ENCODE measurements at places on chromosomes 5 and 9.

- peak; percentile 61 for DNase-seq
Measured at GRCh38 chr9:133763272-133764183, 25.4 kb upstream of the SARDH start.

DNA sequence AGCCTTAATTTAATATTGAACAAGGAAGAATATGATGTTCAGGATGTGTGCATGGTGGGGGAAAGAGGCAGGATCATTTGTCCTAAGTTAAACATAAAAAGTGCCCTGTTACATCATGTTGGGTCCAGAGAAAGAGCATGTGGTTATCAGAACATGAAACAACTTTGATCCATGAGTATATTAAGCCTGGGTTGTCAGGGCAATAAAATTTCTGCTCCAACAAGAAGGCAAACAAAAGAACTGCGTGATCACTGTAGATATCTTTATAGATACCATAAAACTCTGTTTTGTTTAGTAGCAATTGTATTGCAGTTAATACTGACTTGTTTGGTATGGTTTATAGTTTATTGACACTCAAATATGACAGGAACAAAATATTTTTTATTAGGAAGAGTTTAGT lies 35.2 kb downstream of the PCA3 start:
- no peak for DNase-seq

DNA sequence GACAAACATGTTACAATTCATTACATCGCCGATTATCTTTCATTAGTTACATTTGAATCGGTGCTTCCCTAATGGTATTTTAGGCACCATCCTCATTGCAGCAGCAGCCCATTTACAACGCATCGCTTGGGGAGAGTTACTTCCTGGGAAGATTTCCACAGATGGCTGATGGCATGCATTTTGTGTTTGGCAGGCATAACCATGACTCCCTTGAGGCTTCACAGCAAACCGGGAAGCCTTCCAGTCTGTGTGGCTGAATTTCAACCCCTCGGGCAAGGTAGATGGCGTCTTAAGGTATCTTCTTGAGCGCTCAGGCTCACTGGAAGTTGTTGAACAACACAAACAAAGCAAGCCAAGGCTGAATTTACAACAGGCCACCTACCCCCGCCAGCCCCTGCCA lies 1.6 kb upstream of the DNAH5 start:
- no peak for DNase-seq

GRCh38 chr9:114454652-114455051 lies 50.6 kb downstream of the WHRN start:
- no peak for DNase-seq

- no peak for DNase-seq
Measured at GRCh38 chr9:121779381-121780117, 128.1 kb downstream of the DAB2IP start.

DNA sequence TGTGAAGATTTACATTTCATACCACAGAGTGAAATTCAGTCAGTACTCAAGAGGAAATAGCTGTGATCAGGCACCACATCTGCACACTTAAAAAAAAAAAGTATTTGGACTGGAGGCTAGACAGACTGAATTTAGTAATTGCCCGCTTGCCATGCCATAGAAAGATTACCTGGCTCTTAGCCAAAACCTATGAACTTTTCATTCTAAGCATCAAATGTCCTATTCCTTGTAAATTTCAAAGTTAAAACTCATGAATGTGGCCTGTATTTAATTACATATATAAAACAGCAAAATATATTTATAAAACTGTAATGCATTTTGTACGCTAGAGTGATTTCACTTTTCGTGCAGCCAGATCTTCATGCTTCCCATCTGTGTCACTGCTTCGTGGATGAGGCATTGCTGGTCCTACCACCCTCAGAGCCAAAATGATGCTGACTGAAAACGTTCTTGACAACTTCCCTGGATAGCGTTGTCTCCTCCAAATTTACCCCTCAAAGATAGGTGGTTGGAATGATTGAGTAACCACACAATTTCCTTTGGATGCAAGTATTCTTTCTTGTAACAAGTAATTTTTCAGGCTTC lies 447.9 kb upstream of the SGCD start:
- DNase-seq = no peak

DNA sequence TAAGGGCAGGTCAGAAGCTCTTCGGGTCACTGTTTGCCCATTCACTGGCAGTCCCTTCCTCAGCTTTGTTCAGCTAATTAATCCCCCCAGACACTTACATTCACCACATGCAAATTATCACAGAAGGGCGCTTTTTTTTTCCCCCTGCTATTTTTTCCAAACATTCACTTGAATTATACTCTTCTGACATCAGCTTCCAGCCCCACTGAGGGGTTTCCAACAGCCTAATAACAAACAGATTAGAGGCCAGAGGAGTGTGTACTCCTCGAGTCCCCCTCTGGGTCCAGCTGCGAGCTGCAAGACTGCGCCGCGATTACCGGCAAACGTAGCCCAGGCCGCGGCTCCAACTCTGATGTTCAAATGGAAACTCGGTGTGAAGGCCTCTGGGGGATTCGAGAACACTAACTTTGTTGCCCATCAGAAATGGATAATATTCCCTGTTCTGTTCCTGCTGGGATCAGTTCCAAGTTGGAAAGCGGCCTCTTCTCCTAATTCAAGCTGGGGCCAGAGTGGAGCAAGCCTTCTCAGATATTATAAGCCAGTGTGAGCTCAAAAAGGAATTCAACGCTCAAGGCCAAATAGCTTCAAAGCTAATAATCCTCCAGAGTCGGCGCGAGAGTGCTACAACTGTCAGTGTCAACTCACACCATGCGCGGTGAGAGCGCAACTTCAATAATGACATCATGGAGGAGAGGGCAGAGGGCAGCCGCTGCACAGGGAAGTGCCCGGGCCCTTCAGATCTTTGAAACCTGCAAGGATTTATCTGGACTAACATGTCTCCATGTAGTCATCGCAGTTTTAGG lies 560.8 kb downstream of the BNC2 start:
- DNase-seq = peak; percentile 80

DNA sequence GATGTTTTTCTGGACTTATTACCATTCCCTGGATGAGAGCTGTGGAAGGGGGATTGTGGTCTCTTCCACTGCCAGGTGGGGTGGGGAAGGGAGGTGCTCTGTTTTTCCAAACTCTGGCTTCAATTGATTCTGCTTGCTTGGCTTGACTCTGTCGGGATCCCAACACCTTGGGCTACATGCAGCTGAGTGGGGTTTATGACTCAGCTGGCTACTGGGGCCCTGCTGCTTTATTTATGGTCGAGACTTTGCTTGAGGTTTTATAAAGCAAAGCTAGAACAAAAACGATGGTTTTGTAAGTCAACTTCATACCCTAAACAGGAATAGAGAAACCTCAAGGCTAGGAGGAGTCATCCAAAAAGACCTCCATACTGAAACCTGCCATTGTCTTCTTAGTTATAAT lies 76.3 kb downstream of the AOPEP start:
- DNase-seq = no peak

DNA sequence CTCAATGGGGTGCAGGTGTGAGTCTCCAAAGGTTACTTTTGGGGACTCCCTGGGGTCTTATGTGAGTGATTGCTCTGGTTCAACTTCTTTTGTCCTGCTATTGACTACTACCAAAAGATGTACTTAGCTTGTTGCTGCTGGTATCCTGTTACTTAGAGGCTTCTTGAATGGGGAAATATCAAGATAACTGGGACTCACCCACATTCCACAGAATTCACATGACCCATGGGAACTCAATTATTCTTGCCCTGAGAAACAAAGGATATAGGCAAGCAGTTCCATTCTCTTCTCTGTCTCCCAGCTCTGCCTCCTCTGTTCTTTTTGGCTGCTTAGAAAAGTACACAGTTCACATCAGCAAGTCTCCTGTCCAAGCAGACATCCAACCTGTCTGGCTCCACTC lies 105.9 kb downstream of the UNC13B start:
- DNase-seq = no peak

DNA sequence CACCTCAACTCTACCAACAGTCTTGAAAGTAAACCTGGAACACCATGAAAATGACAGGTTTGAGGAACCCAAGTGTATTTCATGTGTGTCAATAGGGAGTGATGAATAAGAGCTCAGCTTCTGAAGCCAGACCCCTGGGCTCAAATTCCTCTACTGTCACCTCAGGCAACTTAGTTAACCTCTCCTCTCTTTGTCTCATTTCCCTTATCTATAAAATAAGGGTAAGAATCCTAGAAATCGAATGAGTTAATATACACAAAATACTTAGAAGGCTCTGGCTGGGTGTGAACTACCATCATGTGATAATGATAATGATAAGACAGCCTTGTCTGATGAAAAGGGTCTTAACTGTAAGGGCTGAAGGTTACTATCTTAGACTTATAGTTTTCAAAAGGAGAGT lies 66.3 kb downstream of the PIP5K1B start:
- no peak for DNase-seq

- DNase-seq = peak; percentile 57
Measured at GRCh38 chr5:31944684-31945445, 229.3 kb downstream of the GOLPH3 start.

- DNase-seq = no peak
Measured at GRCh38 chr9:134758949-134759607, 117.5 kb downstream of the COL5A1 start.

DNA sequence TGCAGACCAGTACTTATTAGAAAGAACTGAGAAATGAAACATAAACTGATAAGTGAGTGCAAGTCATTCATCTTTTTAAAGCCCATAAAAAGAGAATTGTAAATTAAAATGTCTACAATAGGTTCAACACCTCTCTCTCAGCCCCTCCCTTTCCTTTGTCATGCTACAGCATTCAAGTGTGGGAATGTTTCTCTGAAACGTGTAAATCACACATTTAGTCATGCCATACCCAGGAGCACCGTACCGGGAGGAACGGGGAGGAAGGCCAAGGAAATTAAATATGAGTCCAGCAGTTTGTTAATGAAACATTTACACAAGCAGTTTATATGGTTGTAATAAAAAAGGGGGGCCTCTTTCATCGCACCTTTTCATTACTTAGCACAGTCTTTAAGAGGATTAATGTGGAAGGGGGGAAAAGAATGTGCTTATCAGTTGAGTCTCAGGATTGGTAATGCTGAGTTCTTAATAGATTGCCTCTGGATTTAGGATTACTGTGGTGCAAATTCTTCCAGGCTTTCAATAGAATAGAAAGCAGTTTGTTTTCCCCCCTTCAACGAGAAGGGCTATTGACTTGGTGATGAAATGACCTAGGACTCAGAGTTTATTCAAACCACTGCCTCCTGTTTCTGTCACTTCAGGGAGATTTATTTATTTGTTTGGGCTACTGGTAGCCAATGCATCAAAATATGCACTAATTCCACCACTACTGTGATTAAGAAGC lies 176.0 kb upstream of the ZNF608 start:
- DNase-seq = no peak

DNA sequence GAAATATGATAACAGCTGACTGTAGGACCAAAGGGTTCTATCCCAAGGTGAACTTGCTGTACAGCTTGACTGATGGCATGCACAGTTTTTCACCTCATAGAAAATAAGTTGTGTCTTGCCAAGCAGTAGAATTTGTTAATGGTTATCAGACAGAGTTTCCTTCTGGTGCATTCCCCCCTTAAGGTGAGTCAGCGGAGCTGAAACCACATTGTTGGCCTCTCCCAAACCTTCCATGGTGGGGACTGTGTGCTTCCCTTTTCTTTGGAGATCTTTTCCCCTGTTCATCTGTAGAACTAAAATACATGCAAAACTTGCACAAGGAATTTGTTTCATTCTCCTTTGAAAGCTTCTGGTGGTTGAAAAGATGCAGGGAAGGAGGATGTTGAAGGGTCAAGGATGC lies 179.8 kb downstream of the FGF1 start:
- no peak for DNase-seq

DNA sequence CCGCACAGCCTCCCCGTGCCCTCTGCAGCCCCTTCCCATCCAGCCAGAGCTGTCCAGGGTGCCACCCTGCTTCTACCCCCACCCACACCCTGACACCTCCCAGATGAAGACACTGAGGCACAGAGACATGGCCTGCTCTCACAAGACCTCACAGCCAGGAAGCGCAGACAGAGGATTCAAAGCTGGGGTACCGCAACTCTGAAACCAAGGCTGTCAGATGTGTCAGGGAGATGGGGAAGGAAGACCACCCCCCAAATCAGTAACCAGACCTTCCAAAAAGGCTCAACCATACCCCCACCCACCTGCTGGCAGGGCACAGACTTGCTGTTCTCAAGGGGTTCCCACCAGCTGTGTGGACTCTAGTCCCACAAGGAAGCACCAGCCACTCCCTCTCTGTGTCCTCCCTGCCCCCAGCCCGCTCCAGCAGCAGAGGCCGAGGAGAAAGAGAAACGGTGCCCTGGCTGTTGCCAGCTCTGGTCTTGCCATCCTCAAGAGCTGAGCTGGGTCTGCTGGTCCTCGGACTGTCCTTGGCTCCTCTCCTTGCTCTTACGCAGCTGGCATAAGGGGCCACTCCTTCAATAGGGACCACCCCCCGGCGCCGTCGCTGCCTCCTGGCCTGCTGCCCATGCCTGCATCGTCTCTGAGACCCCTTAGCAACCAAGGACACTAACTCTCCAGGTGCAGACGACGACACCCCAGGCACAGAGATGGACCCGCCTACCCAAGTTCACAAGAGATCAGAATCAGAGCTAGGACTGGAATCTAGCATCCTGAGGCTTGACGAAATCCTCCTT lies 699 bp downstream of the AKNA start:
- DNase-seq = no peak

DNA sequence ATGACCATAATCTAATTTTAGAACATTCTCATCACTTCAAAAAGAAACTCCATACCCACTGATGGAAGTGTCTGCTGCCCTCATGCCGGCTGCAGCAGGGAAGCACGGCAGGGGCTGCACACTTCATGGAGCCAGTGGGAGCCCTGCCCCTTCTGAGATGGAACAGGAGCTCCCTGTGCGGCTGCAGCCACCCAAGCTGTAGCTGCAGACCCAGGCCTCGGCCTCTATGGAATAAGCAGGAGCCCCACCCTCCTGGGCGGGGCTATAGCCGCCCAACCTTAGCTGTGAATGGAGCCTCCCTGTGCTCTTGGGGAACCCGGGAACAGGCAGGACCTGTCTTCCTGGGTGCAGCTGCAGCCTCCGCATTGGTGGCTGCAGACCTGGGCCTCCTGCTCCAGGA lies 128.5 kb downstream of the NUDT12 start:
- DNase-seq = no peak

DNA sequence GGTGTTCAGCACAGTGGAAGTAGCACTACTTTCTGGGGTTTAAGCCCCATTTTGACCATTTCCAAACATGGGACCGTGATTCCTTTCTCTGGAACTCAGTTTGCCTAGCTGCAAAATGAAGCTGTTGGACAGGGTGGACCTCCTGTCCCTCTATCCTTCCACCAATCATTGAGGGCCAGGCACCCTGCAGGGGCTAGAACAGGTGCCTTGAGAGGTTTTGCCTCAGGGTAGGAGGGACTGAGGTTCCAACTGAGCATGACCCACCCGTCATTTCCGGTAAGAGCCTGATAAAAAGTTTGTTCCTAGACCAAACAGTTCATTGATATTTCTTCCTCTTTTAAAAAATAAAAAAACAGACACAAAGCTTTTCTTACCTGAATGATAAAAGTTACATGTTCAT lies 116.5 kb downstream of the MVB12B start:
- peak; percentile 50 for DNase-seq

DNA sequence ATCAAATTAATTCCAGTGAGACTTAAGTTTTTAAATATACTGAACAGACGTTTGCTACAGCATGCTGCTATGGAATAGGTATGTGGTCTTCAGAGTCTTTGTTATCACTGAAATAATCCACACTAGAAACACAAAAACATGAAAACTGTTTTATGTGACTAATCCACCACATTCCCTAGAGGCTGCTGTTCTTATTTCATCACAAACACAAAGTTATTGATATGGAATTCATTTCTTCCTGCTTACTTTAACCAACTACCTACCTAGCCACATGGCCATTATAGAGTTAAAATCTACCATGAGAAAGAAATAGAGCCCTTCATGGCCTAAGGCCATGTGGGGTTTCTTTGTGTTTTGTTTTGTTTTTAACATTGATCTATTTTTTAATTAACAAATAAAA lies 232.3 kb upstream of the PTGER4 start:
- no peak for DNase-seq

GRCh38 chr5:93598091-93599000 lies 15.3 kb downstream of the NR2F1 start:
- DNase-seq = no peak

Data from lower leg skin (tissue), 4 donors.